NCI-H187 (cell line): ENCODE measurements at places on chromosomes 7 and 10.

- no peak for DNase-seq
Observed at GRCh38 chr7:117803476-117803875, 69.8 kb downstream of the CTTNBP2 start.

GRCh38 chr10:92242910-92243671 lies 47.8 kb downstream of the CPEB3 start:
- no peak for DNase-seq

DNA sequence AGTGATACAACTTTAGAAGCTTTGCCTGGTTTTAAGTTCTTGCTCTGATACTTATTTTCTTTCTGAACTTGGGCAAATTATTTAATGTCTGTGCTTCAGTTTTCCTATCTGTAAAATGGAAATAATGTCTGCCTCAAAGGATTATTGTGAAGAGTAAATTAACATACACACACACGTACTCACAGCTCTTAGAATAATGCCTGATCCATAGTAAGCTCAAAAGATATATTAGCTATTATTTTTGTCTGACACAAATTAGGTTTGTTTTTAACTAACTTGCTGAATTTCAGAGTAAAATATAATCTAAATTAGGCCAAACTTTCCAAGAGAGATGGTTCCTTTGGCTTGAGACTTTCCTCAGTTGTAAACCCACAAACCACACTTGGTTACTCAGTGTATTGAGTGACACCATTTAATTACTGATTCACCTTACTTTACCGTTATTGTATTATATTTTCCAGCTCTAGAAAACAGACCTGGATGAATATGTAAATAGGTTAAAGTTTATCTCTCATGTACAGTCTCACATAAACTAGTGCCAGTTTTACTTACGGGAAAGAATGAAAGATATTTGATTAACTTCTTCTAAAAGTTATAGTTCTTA lies 50.4 kb downstream of the VTI1A start:
- no peak for DNase-seq

- DNase-seq, result peak; percentile 3
Observed at GRCh38 chr7:13742811-13743210, 246.7 kb downstream of the ETV1 start.

DNA sequence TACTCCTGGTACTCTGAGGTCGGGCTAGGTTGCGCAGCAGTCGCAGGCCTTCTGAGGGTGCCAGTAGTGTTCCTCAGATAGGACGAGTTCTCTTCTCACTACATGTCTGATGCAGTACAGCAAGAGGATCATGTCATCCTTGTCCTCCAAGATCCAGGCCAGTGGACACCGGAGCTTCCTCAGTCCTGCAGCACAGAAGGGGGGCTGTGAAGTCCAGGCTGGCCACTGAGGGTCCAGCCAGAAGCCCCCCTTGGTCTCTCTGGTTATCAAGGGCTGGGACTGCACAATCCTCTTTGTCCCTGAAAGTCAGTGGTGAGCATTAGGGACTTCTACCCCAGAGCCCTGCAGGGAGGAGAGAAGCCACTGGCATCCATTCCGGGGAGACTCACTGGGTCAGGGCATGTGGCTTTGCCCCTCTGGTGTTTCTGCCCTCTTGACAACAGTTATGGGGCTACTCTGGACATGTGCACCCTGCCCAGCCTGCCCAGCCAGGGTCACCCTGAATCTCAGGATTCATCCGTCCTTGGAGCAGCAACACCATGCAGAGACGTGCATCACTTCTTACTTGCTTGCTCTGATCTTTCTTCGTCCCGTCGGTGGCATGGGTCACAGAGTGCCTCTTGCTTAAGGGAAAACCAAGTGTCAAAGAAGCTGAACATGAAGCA lies 125.7 kb downstream of the ADCY1 start:
- no peak for DNase-seq

DNA sequence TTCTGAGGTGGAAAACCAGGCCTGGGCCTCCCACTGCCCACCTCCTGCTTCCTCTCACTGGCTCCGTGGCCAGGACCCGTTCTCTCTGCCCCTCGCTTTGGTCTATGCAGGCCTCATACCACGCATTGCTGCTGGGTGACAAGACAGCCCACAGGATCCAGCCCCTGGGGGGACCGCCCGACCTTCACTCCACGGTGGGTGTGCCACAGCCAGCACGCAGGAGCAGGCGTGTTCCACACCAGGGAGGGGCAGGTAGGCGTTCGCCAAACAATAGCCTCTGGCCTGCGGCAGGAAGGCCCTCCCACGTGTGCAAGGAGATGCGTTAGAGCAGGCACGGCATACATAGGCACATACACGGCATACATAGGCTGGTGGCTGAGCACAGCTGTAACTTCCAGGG lies 233.4 kb downstream of the WDR37 start:
- no peak for DNase-seq

- no peak for DNase-seq
Observed at GRCh38 chr7:80869821-80870751, 48.8 kb downstream of the SEMA3C start.

- DNase-seq, result no peak
Observed at GRCh38 chr10:62826273-62826672, 10.1 kb upstream of the EGR2 start.

DNA sequence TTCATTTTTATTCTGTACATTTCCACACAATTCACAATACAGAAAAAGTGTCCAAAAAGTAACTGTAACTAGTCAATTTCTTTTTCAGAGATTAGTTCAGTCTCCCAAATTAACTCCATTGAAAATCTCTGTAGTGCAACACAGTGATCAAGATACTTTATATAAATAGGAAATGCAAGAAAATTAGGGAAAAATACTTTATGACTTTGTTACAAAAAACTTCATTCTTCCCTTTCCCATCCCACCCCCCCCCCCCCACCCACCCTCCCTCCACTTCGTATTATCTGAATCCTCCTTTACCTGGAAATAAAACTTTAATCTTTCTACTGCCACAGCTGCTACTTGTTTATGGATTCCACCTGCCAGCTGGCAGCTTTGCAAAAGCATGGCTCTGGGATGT lies 37.5 kb upstream of the PTN start:
- DNase-seq, result no peak

DNA sequence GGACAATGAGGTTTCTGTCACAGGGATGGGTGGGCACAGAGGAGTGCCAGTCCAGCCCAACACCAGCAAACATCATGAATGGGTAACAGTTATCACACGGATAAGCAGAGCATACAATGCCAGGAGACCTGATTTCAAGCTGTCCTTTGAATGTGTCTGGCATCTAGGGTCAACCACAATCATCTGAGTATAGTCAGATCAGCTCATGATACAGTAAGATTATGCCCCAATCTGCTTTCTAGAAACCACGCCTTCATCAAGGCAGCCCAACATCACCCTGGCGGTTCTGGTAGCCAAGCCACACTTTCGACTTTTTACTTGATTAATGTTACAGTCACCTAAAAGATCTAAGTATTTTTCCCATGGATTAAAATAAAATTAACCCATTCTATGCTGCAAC lies 10.5 kb downstream of the FAM171A1 start:
- DNase-seq, result no peak

GRCh38 chr7:155420116-155420515 lies 37.8 kb upstream of the EN2 start:
- no peak for DNase-seq

GRCh38 chr10:33335801-33336581 lies 1.5 kb upstream of the NRP1 start:
- DNase-seq, result no peak

DNA sequence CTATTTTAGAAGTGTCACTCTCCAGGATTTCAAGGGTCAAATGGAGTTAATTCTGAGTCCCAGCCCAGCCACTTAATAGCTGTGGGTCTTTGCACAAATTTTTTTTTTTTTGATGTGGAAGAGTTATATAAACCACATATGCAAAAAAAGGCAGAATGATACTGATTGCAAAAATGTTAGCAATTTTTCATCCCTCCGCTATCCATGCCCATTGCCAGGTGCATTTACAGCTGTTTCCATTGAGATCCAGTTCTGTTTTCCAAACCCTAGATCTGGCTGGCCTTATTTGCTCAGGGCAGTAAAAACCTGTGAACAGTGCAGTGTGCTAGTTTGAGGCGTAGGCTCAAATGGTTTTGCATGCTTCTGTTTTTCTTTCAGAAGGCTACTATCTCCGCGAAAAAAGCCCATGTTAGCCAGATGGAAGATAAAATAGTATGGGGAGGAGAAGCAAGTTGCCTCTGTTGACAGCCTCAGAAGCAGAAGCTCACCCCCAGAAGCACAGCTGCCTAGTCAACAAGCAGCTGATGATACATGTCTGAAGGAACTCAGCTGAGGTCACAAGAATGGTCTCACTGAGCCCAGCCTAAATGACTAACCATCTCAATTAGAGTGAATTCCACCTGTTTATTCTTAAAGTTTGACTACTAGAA lies 997 bp upstream of the ZNF138 start:
- DNase-seq, result no peak

- no peak for DNase-seq
Observed at GRCh38 chr10:94607111-94607510, 61.5 kb downstream of the HELLS start.

DNA sequence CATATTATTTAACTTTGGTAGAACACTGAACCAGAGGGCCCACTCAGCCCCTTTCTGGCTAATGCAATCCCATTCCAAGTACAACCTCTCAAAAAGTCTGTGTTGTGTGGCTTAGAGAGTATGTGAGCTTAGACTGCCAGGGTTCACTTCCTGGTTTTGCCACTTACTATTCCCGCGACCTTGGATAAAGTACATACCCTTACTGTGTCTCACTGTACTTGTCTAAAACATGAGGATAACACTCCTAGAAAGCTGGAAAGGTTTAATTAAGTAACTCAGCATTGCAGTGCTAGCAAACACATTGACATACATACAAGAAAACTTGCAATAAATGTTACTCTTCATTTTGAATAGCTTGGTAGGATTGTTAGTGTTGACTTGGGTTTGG lies 215.8 kb downstream of the CHCHD3 start:
- DNase-seq, result no peak

DNA sequence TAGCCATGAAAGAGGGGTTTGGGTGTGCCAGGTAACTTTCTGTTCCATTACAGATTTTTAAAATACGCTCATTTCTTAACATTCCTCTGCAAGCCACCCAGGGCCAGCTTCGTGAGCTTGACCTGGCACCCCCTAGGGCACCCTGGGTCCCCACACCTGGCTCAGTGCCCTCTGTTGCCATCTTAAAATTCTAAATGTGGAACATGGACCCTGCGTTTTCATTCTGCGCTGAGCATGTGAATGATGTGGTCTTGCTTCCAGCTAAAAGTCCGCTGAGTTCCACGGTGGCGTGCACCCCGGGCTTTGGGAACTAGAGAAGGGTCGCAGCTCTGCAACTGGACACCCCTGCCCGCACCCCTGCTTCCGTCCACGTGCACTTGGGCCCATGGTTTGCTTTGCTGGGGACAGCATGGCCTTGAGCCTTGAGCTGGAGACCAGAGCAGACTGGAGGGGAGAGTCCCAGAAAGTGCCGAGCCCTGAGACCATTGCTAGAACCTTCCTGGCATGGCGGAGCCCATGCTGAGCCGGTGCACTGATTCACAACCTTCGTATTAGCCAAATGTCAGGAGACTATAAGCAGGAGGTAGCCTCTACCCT lies 91.1 kb downstream of the RGS10 start:
- no peak for DNase-seq

DNA sequence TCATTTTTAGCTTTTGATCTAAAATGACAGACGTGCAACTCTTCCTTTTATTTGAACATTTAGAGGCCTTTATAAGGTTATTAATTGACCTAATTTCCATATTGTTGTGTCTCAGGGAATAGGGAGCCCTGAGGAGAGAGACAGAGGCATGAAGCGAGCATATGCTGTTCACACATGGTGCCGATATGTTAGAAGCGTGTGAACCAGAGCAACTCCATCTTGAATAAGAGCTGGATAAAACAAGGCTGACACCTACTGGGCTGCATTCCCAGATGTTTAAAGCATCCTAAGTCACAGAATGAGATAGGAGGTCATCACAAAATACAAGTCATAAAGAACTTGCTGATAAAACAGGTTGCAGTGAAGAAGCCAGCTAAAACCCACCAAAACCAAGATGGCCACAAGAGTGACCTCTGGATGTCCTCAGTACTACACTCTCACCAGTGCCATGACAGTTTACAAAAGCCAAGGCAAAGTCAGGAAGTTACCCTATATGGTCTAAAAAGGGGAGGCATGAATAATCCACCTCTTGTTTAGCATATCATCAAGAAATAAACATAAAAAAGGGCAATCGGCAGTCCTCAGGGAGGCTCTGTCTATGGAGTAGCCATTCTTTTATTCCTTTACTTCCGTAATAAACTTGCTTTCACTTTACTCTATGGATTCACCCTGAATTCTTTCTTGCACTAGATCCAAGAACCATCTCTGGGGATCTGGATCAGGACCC lies 80.1 kb downstream of the SEC61G start:
- DNase-seq, result no peak

GRCh38 chr7:91847876-91848588 lies 32.5 kb downstream of the MTERF1 start:
- no peak for DNase-seq

GRCh38 chr10:48608976-48609375 lies 4.1 kb upstream of the ARHGAP22 start:
- no peak for DNase-seq

- no peak for DNase-seq
Observed at GRCh38 chr10:101493782-101494281, 94.2 kb downstream of the POLL start.

DNA sequence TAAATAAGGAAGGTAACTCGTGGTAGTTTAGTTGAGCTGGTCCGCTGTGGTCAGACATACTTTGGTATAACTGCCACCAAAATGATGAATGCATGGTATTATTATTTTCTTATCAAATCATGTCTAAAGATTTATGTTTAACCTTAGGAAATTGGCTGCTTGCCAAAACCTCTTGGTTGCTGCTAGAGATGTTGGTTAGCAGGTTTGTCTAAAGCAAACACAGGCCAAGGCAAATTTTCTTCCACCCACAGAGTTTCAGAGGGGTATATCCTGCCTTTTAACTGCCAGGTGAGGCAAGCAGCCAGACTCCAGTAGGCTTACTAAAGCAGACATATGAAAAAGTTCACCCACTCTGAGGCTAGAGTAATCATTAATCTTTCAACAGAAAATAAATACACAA lies 101.4 kb downstream of the SEMA3E start:
- peak; percentile 58 for DNase-seq

DNA sequence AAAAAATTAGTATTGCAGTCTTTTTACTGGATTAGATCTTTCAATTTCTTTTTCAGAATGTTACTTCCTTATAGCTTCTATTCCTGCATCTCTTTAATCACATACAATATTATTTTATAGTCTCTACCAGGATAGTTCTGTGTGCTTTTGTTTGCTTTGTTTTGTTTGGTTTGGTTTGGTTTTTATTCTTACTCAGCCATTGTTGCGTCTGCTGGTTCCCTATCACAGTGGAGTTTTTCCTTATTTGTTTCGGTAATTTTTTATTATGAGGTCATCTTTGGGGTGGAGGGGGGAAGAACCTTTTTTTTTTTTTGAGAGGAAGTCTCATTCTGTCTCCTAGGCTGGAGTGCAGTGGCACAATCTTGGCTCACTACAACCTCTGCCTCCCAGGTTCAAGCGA lies 9.0 kb upstream of the BAIAP2L1 start:
- no peak for DNase-seq

DNA sequence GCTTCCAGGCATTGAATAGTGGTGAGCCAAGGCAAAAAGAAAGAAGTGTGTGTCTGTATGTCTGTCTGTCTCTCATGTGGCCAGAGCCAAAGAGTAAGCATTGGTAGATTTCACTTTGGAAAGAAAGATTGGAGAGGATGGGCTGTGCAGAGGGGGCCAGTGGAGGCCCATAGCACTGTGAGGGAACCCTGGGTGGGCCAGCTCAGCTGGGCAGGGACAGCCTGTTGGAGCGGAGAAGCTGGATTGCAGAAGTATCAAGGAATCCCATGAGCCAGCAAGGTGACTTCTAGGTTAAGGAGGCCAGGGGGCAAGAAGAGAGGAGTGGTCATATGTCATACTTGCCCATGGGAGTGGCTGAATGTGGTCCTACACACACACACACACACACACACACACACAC lies 1.5 kb upstream of the GRID1 start:
- no peak for DNase-seq
